ENCODE measurements at places on chromosomes 5 and 9.

GRCh38 chr5:135832941-135833920 lies 1.2 kb upstream of the SLC25A48 start:
- no peak for DNase-seq

DNA sequence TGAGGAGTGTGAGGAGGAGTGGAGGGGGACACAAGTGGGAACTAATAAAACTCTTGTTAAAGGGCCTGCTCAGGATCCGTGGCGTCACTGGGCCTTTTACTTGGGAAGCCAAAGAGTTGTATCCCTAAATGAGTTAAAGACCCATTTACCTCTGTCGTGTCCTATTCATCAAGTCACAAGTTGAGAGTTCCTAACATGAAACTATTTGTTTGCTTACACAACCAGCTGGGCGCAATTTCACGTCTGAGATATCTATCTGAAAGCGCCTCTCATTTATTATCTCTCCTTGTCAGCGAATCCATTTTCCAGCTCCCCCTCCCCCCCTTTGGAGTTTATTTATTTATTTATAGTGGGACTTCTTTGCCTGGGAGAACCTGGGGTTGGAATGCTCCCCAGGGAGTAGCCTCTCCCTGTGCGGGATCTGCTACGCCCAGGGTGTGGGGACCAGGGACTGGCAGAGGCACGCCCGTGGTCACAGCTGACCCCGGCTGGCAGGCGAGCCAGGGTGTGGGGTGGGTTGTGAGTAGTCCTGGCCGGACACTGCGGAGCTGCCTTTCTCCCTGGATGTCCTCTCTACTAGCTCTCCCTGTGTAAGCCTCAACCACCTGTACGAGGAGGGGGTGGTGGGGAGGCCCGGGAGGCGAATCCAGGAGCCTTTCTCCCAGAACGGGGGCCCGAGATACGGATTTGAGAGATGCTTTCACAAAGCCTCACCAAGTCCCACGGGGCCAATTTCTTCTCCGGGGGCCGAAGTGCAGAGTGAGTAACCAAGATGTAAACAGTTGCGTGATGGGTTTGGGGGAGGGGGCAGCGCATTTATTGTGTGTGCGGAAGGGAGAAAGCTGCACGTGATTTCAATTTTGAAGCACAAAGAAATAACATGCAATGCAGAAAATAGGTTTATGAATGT lies 15.3 kb downstream of the NR2F1 start:
- no peak for DNase-seq

GRCh38 chr5:82217917-82218316 lies 60.2 kb downstream of the RPS23 start:
- no peak for DNase-seq

GRCh38 chr9:115671236-115671962 lies 482.2 kb upstream of the PAPPA start:
- DNase-seq: no peak

DNA sequence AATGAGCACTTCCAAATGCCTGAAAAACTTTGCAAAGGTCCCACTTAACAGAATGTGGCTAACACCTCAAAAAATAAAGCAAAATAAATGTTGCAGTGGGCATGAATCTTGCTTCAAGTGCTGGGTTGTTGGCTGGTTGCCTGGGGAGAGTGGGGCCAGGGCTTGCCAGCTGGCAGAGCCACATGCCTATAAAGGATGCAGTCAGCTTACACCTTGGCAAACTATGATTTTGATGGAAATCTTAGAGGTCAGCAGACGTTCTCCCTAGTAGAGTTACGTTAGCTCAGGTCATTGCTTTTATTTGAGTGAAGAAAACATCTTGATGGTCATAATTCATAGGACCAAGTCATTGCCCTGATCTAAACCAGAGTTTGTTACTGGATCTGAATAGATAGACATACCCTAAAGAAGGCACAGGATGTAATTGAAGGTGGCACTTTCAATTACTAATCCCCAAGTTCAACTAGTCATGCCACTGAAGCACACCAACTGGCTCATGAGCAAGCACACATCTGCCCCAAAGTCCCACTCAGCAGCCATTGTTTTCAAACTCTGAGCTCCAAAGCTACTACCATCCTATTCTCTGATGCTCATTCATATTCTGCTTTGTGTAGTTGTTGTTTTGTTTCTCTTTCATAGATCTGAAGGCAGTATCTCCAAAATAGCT lies 51.2 kb upstream of the ZSWIM6 start:
- DNase-seq: no peak

DNA sequence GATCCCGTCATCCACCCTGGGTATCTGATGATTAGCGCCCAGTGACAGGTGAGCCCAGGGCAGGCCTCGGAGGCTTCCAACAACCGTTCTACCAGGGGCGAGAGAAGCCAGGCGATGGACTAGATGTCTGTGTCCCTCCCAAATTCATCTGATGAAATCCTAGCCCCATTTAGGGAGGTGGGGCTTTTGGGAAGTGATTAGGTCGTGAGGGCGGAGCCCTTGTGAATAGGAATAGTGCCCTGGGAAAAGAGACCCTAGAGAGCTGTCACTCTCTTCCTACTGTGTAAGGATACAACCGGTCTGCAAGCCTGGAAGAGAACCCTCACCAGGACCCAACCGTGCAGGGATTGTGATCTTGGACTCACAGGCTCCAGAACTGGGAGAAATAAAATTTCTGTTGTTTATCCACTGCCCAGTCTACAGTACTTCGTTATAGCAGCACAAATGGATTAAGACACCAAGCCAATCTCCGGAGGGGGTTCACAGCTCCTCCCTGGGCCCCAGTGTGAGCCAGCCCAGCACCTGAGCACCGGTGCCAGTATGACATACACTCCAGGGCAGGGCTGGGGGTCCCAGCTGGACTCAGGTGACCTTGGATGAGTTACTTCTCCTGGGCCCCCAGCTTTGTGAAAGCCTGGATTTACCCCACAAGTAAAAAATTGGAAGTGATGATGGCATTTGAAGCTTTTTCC lies 162.2 kb downstream of the DAB2IP start:
- DNase-seq: no peak

DNA sequence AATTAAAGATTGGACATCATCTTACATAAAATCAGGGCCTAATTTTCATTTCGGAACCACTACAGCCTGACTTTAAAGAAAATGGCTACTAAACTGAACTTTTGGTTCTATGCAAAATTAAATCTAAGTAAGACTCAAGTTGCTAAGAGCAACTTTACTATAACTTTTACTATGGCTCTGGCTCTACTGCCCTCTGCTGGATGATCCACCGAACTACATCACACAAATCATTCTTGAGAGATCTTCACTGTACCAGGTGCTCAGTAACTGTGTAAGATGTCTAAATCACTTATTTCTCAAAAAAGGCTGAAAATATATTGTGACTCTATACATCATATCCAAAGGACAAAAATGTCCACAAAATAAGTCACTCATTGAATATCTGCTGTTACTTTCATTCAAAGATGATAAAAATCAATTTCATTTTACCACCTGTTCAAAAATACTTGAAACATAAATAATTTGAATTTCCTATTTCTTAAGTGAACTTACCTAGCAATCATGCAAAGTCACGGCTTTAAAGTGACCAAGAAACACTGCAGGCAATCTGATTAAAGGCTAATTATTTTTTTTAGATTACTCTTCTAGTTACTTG lies 13.5 kb downstream of the MOCS2 start:
- peak; percentile 69 for DNase-seq

DNA sequence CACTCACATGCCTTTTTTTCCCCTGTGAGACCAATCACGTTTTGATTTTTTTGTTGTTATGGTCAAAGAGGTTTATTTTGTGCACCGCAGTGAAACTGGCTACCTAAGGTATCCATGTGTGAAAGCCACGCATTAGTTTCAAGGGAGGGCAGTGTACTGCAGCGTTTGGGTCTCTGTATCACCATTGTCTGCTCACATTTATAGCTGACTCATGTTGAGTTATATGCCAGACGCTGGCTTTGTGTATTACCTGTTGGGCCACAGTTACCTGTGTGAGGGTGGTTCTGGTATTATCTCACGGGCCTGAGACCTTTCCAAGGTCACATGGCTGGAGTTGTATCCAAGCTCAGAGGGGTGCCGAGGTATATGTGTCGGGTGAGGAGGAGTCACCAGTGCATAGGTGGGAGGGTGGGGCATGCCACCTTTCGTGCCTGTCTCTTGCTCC lies 75.8 kb downstream of the ARHGAP26 start:
- DNase-seq: no peak

- DNase-seq: no peak
These were observed 129.7 kb upstream of the IQGAP2 start for GRCh38 chr5:76273206-76273885.

DNA sequence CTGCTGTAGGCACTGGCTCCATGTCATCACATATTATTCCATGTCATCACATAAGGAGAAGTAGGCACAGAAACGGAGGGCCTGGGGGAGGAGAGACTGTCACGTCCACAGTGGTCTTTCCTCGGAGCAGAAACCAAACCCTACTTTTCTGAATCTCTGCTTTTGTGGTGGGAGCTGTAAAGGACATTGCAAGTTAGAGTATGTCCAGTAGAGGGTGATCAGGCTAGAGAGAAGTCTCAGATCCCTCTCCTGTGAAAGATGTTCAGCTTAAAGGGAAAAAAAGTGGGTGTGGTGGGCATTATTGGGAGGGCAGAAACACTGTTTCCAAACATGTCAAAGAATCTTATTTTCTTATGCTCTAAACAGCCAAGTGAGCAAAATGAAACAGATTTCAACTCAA lies 19.4 kb upstream of the FBP2 start:
- DNase-seq: no peak

DNA sequence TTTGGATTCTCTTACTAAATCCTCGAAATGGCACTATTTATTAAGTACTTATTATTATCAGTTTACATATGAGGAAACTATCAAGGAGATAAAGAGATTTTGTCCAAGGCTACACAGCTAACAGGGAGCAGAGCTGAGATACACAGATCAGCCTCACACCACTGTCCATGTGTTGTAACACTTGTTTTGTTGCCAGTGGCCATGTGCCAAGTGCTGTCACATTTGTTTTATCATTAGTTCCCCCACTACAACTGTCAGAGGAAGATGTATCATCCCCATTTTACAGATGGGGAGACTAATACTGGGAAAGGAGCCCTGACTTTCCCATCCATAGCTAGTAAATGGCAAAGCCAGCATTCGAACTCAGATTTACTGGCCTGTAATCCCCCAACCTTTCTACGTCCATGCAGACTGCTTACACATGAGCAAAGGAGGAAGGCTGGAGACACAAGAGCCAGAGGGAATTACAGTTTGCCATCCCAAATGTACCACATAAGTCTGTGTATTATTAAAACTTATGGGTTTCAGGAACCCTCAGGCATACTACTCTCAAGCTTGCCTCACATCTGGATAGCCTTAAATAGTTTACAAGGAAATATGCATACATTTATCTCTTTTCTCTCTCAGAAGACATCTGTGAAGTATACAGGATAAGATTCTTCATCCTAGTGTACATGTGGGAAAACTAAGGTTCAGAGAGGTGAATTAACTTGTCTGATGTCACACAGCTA lies 25.1 kb downstream of the PAPPA start:
- DNase-seq: no peak

GRCh38 chr5:164214698-164215097 lies 709.3 kb downstream of the MAT2B start:
- no peak for DNase-seq

DNA sequence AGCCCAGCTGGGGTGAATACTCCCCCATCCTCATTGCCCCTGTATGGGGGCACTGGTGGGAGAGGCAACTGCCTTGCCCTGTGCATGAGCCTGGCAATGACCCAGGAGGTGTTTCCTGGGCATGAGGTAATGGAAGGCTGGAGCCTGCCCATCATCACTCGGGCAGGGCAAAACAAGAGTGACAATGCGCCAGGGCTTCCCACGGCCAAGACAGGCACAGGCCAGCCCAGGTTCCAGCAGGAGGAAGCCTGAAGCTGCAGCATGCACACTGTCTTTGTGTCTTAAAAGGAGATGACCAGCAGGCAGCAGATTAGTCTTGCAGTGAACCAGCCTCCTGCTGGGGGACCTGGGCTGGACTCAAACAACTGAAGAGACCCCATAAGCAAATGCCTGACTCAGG lies 92.2 kb upstream of the SMIM23 start:
- DNase-seq: no peak

DNA sequence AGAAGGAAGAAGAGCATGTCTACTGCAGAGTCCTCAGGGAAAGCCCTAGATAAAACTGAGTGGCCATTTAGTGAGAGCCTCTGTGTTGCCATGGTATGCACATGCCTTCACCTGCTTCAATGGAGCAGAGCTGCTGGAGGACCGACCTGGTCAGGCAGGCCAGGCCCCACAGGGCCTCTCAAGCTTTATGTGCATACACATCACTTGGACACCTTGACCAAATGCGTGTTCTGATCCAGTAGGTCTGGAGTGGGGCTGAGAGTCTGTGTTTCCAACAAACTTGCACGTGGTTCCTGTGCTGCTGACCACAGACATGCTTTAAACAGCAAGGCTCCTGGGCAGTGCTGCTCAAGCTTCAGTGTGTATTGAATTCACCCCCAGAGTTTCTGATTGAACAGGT lies 51.4 kb upstream of the SLC2A8 start:
- DNase-seq: no peak

GRCh38 chr5:58012102-58012501 lies 447.8 kb downstream of the PLK2 start:
- DNase-seq: no peak

- DNase-seq: no peak
These were observed 68.5 kb upstream of the SLC25A51 start for GRCh38 chr9:37972351-37972848.

- no peak for DNase-seq
These were observed 23.8 kb downstream of the SVEP1 start for GRCh38 chr9:110555551-110556331.

DNA sequence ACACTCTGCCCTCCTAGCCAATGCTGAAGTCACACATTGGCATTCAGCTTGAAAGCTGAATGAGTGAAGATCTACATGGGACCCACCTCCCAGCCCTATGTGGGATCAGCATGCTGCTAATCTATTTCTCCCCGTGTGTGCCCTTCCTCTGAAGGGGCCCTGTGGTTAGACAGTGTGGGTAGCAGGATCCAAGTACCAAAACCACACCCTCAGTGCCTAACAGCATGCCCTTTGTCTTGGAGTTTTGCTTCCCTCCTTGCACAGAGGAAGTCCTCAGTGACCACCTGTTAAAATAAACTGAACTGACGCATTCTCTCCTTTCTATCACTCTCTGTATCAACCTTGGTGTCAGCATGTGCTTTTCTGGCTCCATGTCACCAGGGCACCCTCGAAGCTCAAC lies 25.0 kb downstream of the SH3TC2 start:
- DNase-seq: peak; percentile 5
